ENCODE measurements at places on chromosomes 12 and 14.

DNA sequence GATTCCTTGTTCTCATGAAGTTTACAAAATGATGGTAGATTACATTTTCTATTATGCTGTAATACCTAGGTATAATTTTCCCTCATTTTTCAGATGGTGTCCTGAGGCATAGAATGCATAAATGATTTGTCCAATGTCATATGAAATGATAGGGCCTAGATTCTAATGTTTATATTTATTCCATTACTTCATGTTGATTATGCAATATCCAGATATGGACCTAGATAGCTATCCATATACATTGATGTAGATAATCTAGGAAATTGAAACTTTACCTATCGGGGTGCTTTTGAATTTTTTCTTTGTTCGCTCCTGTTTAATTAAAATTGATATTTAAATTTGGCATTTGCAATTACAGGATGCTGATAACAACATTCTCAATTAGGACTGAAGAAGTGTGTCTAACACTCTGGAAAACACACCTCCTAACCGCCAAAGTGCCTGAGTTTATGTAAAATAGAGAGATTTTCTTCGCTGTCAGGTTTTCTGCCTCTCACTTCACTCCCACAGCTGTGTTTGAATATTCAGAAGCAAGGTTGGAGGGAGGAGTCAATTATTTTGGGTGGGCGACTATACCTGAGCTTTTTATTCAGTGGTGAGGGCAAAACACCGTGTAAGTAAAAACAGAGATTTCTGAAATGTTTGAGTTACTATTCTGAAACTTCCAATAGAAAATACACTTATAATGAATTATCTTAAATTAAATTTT lies 164.4 kb upstream of the ATP2B1 start:
- DNase-seq: no peak

DNA sequence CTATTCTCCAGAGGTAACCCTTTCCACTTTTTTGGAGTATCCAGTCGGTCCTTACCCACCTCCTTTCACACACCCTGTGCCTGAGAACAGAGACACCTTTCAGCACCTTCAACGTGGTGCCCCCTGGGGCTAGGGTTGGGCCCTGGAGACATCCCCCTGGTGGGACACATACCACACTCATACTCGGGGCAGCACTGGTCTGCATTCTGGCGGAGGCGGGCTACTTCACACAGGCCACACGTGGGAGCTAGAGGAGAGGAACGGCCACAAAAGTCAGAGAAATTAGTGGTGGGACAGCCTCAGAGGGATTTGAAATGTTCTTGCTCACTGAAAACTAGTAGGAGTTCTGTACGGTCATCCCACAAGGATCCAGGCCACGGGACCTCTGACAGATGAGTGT lies 39.8 kb upstream of the ANO2 start:
- no peak for DNase-seq

- DNase-seq: no peak
Observed at GRCh38 chr12:96392397-96392796, 7.8 kb downstream of the CDK17 start.

- no peak for DNase-seq
Observed at GRCh38 chr12:67524861-67525616, 123.5 kb upstream of the DYRK2 start.

DNA sequence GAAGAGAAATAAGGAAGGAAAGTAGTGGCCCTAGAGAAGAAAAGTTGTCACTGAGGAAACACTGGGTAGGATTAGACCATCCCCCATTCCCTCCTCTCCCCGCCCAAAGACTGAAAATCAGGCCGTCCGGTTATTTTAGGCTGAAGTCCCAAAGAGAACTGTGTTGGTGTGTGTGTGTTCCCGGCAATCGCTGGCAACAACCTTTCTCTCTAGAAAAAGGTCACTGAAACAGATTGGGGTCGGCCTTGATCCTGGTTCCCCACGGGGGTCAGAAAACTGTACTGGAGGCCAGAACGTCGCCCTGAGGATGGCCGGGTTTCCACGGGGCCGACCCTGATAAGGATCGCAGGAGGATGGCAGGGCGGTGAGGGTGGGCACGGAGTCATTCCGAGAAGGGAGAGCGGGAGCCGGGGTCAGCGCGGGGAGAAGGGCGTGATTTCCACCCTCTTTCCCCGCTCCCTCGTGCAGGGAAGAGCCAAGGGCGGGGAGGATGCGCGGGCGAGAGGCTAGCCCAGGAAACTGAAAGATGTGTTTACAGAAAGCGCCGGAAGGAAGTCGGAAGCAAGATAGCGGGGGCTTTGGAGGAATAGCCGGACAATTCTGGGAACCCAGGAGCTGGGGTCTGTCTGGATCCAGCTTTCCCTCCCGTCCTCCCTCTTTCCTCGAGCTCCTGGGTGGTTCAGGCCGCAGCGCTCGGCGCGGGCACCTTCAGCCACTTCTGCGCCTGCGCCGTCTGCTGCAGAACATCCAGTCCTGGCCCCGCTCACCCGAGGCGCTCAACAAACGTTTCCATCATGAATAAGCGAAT lies 25.3 kb upstream of the SPTLC2 start:
- DNase-seq: peak; percentile 64

DNA sequence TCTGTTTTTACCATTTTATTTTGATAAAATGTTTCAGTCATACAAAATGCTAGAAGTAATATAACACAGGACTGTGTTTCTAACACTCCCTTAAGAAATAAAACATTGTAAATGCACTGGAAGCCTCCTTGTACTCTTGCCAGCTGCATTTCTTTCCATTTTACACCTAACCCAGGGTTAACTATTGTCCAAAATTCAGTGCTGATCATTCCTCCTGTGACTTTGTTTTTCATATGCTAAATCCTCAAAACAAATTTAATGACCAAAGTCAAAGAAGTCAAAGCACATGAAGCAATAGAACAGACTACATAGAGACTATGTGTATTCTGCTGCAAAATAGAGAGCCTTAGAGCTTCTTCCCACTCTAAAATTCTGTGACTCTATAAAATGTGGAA lies 420.3 kb upstream of the PRICKLE1 start:
- DNase-seq: no peak

GRCh38 chr12:131163189-131163738 lies 209.6 kb downstream of the ADGRD1 start:
- DNase-seq: no peak

DNA sequence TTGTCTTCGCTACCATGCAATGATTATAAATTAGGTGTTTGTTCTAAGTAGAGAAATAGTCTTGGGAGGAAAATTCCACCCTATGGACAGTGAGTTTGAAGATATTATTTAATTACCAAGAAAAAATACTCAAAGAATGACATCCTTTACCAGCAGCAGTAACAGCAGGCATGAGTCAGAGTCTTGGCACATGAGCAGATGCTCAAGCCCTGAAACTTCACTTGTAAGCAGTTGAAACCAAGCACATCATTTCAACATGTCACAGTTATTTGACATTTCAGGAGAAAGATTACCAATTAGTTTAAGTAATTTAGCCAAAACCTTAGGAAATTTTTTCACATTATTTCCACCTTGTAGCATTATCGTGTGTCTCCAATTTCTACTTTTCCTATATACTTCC lies 99.2 kb downstream of the C12orf50 start:
- no peak for DNase-seq

DNA sequence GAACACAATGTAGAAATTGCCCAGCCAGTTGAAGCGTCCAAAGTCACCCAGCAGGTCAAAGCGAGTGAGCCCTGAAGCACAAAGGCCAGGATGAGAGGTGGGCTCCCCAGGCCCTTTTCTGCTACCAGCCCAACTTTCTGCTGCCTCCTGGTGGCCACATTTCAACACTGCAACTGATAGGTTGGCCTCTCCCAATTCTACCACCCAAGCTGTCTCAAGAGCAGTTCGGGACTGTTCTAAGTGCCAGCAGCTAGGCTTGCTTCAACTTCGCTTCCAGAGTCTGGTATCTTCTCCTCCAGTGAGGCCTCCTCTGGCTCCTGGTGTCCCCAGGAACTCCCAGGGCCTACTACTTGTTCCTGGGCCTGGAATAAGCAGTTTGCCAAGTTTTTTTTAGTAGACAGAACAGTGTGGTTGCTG lies 3.4 kb upstream of the DHH start:
- DNase-seq: peak; percentile 51

DNA sequence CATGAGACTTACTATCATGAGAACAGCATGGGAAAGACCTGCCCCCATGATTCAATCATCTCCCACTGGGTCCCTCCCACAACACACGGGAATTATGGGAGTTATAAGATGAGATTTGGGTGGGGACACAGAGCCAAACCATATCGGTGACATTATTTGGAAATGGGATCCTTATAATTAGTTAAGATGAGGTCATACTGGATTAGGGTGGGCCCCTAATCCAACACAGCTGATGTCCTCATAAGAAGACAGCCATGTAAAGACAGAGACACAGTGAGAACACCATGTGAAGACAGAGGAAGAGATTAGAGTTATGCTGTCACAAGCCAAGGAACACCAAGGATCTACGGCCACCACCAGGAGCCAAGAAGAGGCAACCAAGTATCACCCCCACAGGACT lies 161.7 kb downstream of the SPTSSA start:
- no peak for DNase-seq

DNA sequence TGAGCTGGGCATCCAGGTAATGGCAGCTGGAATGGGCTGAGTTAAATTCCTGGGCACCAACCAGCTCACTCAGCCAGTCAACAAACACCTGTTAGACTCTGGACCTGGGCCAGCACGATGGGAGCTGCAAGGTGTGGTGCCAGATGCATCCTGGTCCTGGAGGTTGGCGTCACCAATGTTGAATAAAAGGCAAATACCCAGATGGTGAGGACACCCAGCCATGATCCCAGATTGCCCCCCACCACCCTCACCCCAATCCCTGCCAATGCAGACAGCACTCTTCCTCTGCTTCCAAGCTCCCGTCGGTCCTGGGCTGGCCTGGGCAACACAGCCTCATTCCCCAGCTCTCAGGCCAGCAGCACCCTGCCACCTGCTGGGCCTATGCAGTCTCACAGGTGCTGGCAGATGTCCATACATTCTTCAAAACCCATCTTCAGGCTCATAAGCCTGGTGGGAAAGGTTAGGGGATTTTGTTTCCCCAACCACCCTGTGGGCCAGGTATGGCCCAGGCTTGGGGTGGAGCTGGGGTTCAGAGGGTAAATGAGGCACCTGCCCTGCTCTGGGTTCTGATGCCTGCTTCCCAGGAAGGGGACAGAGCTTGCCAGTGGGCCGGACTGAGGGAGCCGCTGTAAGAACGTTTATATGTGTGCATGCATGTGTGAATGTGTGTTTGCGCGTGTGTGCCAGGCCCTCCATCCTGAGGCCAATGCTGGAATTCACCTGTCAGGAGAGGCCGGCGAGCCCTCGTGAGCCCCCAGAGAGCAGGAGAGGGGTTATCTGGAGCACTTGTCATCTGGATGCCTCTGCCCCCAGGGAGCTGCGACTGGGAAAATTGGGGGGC lies 58.0 kb downstream of the LGMN start:
- DNase-seq: no peak

DNA sequence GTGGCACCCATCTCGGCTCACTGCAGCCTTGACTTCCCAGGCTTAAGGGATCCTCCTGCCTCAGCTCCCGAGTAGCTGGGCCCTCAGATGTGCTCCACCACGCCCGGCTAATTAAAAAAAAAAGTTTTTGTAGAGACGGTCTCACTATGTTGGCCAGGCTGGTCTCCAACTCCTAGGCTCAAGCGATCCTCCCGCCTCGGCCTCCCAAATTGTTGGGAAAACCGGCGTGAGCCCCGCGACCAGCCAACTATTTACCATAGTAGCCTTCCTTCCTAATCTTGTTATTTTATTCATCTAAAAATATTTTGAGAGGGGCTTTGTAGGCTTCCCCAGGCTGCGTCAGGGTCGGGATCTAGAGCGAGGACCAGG lies 25.4 kb upstream of the YY1 start:
- DNase-seq: no peak

Measured in activated gamma-delta T cell treated with Interleukin-2 at 50 U/mL for 16 hours (primary cell).